Sigmoid colon (tissue), 7 donors: ENCODE measurements at places on chromosomes 13 and 19. TPM values are rescaled to one million over a fixed set of nuclear protein-coding genes. Genes with fewer than 3 reads are reported as not detected.

- H3K4me3 ChIP-seq, result no peak overlapping the region
- no peak overlapping the region for H3K27ac ChIP-seq
- H3K4me1 ChIP-seq, result no peaks in the 10 kb centered on the region
- no peaks in the 10 kb centered on the region for H3K27me3 ChIP-seq
- no peak for DNase-seq
Observed at GRCh38 chr19:900043-900301, 6.7 kb downstream of the RNU6-9 start.

DNA sequence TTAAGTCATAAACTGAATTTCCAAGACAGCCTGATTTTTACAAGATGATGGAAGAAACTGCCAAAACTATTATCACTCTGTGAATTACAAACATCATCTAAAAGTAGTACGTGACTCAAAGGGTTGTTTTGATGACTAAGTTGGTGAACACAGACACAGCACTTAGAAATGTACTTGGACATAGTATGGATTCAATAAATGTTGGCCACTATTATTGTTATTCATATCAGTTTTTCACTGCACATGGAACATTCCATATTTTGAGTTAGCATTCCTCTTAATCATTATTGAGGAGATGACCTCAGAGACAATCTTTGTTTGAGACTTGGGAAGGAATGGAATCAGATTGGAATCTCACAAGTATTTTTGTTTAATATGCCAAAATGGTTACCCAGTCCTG lies 172.9 kb downstream of the OXGR1 start:
- no peaks in the 10 kb centered on the region for H3K4me1 ChIP-seq
- H3K27me3 ChIP-seq, result no peaks in the 10 kb centered on the region
- no peaks in the 10 kb centered on the region for H3K36me3 ChIP-seq
- H3K4me3 ChIP-seq, result no peak overlapping the region
- no peak for DNase-seq

DNA sequence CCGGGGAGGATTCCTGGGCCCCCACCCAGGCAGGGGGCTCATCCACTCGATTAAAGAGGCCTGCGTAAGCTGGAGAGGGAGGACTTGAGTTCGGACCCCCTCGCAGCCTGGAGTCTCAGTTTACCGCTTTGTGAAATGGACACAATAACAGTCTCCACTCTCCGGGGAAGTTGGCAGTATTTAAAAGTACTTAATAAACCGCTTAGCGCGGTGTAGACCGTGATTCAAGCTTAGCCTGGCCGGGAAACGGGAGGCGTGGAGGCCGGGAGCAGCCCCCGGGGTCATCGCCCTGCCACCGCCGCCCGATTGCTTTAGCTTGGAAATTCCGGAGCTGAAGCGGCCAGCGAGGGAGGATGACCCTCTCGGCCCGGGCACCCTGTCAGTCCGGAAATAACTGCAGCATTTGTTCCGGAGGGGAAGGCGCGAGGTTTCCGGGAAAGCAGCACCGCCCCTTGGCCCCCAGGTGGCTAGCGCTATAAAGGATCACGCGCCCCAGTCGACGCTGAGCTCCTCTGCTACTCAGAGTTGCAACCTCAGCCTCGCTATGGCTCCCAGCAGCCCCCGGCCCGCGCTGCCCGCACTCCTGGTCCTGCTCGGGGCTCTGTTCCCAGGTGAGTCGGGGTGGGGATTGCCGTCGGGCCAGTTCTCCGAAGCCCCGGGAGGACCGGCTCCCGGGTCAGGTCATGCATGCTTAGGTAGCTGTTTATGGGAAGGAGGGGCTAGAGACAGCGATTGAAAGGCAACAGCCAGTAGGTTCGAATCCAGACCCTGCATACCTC lies at the start of gene ICAM1:
Gene ICAM1 (plus strand): TSS at position 505 of the 779 bp plus-strand sequence. CDS start 40 bp downstream, at position 545.
- H3K4me3 ChIP-seq, result peak within 1 kb of the TSS; percentile 43
- H3K4me1 ChIP-seq, result no peaks in the 10 kb centered on the region
- peak within 1 kb of the TSS; percentile 80 for H3K27ac ChIP-seq
- H3K36me3 ChIP-seq, result no peaks in the 10 kb centered on the region
- H3K27me3 ChIP-seq, result peaks cover 30% of the 10 kb centered on the region

GRCh38 chr19:30935146-30935545 lies 414.1 kb downstream of the TSHZ3 start:
- no peaks in the 10 kb centered on the region for H3K27me3 ChIP-seq
- H3K27ac ChIP-seq, result no peak overlapping the region
- H3K4me3 ChIP-seq, result no peak overlapping the region
- DNase-seq, result no peak

DNA sequence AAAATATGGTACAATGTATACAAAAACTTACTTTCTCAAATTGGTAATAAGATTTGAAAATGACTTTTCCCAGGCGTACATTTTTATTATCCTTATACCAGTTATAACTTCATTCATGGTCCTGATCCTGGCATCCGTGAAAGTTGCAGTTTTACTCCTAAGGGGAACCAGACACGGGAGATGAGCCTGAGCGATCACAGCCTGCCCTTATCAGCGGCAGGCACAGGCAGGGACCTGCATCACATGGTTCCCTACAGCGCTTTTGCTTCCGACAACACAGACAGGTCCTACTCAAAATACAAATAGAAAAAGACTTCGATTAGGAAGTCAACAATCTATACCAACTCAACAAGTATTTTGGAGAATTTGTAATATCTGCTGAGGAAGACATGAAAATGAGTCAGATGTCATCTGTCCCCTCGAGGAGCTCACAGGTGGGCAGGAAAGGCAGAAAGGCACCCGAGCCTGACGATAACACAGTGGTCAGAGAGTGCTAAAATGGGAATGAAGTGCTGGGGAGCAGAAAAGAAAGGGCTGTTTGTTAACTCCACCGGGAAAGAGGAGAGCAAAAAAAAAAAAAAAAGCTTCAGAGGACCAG lies 93.4 kb downstream of the ABCC4 start:
- H3K27me3 ChIP-seq, result no peaks in the 10 kb centered on the region
- no peak for DNase-seq

GRCh38 chr13:27704681-27705080 lies 83.0 kb downstream of the POLR1D start:
- no peak overlapping the region for H3K4me3 ChIP-seq
- no peak overlapping the region for H3K27ac ChIP-seq
- H3K4me1 ChIP-seq, result no peaks in the 10 kb centered on the region
- no peaks in the 10 kb centered on the region for H3K27me3 ChIP-seq
- no peak for DNase-seq

- no peaks in the 10 kb centered on the region for H3K27me3 ChIP-seq
- no peak overlapping the region for H3K4me3 ChIP-seq
- no peaks in the 10 kb centered on the region for H3K4me1 ChIP-seq
Observed at GRCh38 chr13:31627097-31627845, 112.1 kb upstream of the RXFP2 start.

GRCh38 chr13:97499181-97499580 lies 65.2 kb downstream of the RAP2A start:
- H3K27ac ChIP-seq, result no peak overlapping the region
- DNase-seq, result no peak
- no peaks in the 10 kb centered on the region for H3K36me3 ChIP-seq
- H3K4me3 ChIP-seq, result no peak overlapping the region
- no peaks in the 10 kb centered on the region for H3K27me3 ChIP-seq

DNA sequence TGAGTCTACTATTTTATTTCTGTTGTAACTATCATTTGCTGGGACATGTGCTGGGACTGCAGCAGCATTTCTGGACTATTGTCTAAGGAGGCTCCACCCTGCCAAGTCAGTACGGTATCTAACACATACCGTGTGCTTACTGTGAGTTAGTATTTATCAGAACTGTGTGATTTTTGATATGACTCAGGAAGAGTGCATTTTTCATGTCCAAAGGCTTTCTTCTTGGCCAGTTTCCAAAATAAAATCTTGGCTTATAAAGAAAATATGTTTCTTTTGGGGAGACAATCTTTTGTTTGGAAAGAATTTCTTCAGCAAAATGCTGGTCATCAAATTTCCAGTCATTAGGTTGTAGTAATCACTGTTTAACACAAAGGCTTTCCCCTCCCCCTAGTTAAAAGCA lies 11.6 kb downstream of the PARP4 start:
- H3K4me1 ChIP-seq, result peaks cover 8% of the 10 kb centered on the region
- no peak overlapping the region for H3K27ac ChIP-seq
- no peaks in the 10 kb centered on the region for H3K27me3 ChIP-seq
- H3K4me3 ChIP-seq, result no peak overlapping the region

GRCh38 chr13:24834902-24835510 lies 71.0 kb downstream of the RNF17 start:
- H3K36me3 ChIP-seq, result no peaks in the 10 kb centered on the region
- no peaks in the 10 kb centered on the region for H3K27me3 ChIP-seq
- H3K4me1 ChIP-seq, result no peaks in the 10 kb centered on the region
- no peak overlapping the region for H3K4me3 ChIP-seq

- no peak for DNase-seq
- H3K27ac ChIP-seq, result no peak overlapping the region
- no peaks in the 10 kb centered on the region for H3K36me3 ChIP-seq
- H3K4me3 ChIP-seq, result no peak overlapping the region
Observed at GRCh38 chr13:40186041-40186440, 480.4 kb downstream of the FOXO1 start.

- no peaks in the 10 kb centered on the region for H3K4me1 ChIP-seq
- DNase-seq, result no peak
- H3K27me3 ChIP-seq, result no peaks in the 10 kb centered on the region
- H3K36me3 ChIP-seq, result peaks cover 36% of the 10 kb centered on the region
- H3K27ac ChIP-seq, result no peak overlapping the region
- no peak overlapping the region for H3K4me3 ChIP-seq
Observed at GRCh38 chr13:98842070-98842469, 89.6 kb upstream of the SLC15A1 start.

GRCh38 chr13:99246100-99246499 lies 12.1 kb downstream of the GPR18 start:
- H3K36me3 ChIP-seq, result peaks cover 18% of the 10 kb centered on the region
- H3K27ac ChIP-seq, result no peak overlapping the region

DNA sequence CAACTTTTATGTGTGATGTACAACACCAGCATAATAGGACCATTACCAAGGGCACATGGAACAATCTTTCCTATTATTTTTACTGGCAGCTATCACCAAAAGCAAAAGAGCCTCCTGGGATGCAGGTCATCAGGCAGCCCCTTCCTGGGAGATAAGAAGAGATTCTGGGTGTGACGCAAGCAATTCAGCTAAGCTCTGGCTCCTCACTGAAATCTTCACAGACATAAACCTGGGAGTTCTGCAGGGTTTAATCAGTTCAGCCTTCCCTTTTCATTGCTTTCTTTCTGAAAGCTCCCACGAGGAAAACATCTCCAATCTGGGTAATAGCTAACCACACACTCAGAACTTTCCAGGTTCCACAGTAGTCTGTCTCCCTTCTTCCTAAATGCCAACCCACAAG lies 341.1 kb downstream of the ENOX1 start:
- peaks cover 4% of the 10 kb centered on the region for H3K4me1 ChIP-seq

DNA sequence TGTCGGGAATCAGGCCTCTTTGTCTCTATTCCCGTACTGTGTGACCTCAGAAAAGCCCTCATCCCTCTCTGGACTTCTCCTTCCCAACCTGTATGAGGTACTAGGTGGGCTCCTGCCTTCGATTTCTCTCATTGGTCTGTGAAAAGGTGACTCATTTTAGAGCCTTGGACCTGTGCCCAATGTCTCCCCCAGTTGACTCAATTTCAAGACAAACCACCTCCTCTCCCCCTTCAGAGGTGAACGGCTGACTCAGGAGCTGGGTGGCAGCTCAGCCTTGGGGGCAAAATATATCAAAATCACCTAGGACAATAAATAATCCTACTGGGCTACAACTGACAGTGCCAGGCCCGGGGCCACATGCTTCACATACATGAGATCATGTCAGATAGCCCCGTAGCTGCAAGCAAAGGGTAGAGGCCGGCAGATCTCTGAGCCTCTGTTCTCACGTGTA lies 630 bp downstream of the COQ8B start:
- DNase-seq, result no peak
- peaks cover 21% of the 10 kb centered on the region for H3K36me3 ChIP-seq
- H3K4me3 ChIP-seq, result peak overlapping the region; percentile 85
- H3K27ac ChIP-seq, result peak overlapping the region; percentile 97

GRCh38 chr19:41714598-41714997 lies 6.2 kb downstream of the CEACAM5 start:
- no peak overlapping the region for H3K27ac ChIP-seq
- no peaks in the 10 kb centered on the region for H3K4me1 ChIP-seq
- no peak for DNase-seq
- no peak overlapping the region for H3K4me3 ChIP-seq
- no peaks in the 10 kb centered on the region for H3K36me3 ChIP-seq
- no peaks in the 10 kb centered on the region for H3K27me3 ChIP-seq

DNA sequence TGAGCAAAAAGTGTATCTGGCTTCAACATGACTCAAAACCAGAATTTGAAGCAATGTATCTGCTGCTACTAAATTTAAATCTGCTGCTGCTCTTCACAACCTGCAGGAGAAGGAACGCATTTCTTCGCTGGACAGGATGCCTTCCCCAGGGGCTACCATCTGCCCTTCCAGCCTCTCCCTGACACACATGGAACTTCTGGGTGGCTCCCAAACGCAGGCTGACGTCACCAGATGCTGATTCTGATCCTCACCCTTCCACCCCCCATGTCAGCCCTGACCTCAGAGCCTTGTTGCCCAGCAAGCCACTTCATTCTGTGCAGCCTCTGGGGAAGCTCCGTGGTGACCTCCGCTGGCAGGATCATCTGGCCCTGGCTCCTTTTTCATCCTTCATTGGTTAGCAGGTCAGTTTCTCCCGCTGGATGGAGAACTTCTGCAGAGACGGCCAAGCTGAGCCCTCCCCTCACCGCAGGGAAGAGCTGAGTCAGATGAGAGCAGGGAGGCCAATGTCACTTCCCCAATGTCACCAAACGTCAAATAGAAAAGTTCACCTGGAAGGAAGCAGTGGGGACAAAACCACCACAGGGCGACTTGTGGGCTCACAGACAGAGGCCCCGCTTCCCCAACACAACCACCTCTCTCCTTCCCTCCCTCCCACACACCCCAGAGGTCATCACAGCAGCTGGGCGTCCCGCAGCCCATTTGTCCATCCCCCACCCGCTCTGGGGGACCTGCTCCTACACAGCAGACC lies 14.0 kb upstream of the RAB20 start:
- no peak overlapping the region for H3K4me3 ChIP-seq
- H3K36me3 ChIP-seq, result no peaks in the 10 kb centered on the region
- DNase-seq, result no peak

GRCh38 chr19:36100476-36100875 lies 10.5 kb upstream of the OVOL3 start:
- no peak overlapping the region for H3K4me3 ChIP-seq
- no peak overlapping the region for H3K27ac ChIP-seq
- DNase-seq, result no peak
- H3K36me3 ChIP-seq, result no peaks in the 10 kb centered on the region
- H3K27me3 ChIP-seq, result no peaks in the 10 kb centered on the region
- no peaks in the 10 kb centered on the region for H3K4me1 ChIP-seq

- DNase-seq, result no peak
- no peaks in the 10 kb centered on the region for H3K36me3 ChIP-seq
- H3K27me3 ChIP-seq, result no peaks in the 10 kb centered on the region
- peaks cover 15% of the 10 kb centered on the region for H3K4me1 ChIP-seq
- H3K4me3 ChIP-seq, result no peak overlapping the region
- H3K27ac ChIP-seq, result peak overlapping the region; percentile 25
Observed at GRCh38 chr13:94640721-94641120, 39.1 kb downstream of the GPR180 start.

- H3K27me3 ChIP-seq, result no peaks in the 10 kb centered on the region
- H3K36me3 ChIP-seq, result no peaks in the 10 kb centered on the region
- H3K4me1 ChIP-seq, result no peaks in the 10 kb centered on the region
- no peak overlapping the region for H3K4me3 ChIP-seq
- no peak overlapping the region for H3K27ac ChIP-seq
Observed at GRCh38 chr19:56725829-56726424, 54.4 kb upstream of the ZNF835 start.

- no peaks in the 10 kb centered on the region for H3K4me1 ChIP-seq
- no peak overlapping the region for H3K27ac ChIP-seq
- H3K36me3 ChIP-seq, result no peaks in the 10 kb centered on the region
Observed at GRCh38 chr19:46571495-46571894, 29.6 kb upstream of the CALM3 start.

Gene SMG9
- 5.6 TPM for total RNA-seq

Gene ZNF99
- 0.14 TPM for total RNA-seq

Gene C1QTNF9
- not detected for total RNA-seq

Gene ZIK1
- total RNA-seq, result 4.8 TPM

Gene PROSER1
- 12.7 TPM for total RNA-seq

Gene MAG
- not detected for total RNA-seq

Gene SSC5D
- 66.7 TPM for total RNA-seq

Gene KANK3
- total RNA-seq, result 8.7 TPM

Gene S1PR4
- 1.9 TPM for total RNA-seq
